Stimulated activated CD4-positive, alpha-beta T cell treated with anti-CD3 and anti-CD28 coated beads, Interleukin-15, amount 100 ng/mL, for 24 hours (primary cell): ENCODE measurements at places on chromosomes 5 and 9.
A peak's percentile ranks its signal among the peaks of the same experiment; 100 is the strongest.

DNA sequence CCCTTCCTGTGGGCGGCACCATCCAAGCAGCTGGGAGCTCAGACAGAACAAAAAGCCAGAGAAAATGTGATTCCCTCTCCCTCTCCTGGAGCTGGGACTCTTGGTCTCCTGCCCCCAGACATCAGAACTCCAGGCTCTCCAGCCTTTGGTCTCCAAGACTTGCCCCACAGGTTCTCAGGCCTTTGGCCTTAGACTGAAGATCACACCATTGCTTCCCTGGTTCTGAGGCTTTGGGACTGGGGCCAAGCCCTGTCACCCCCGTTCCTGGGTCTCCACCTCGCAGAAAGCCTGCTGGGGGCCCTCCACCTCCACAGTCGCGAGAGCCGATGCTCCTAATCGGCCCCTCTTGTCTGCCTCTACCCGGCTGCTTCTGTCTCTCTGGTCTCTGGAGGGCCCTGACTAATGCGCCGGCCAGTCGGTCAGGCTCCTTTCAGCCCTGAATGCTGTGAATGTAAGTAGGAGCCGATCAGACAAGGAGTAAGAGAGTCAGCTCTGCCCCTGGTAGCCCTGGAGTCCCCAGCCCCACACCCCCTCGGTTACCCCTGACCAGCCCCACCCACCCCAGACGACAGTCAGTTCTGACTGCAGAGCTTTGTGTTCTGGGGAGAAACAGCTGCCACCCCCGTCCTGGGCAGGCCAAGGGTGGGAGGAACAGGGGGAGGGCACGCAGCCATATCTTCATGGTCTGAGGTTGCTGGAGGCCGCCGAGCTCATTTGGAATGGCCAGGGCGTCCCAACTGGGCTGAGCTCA lies 57.5 kb downstream of the VAV2 start:
- no peak for DNase-seq

DNA sequence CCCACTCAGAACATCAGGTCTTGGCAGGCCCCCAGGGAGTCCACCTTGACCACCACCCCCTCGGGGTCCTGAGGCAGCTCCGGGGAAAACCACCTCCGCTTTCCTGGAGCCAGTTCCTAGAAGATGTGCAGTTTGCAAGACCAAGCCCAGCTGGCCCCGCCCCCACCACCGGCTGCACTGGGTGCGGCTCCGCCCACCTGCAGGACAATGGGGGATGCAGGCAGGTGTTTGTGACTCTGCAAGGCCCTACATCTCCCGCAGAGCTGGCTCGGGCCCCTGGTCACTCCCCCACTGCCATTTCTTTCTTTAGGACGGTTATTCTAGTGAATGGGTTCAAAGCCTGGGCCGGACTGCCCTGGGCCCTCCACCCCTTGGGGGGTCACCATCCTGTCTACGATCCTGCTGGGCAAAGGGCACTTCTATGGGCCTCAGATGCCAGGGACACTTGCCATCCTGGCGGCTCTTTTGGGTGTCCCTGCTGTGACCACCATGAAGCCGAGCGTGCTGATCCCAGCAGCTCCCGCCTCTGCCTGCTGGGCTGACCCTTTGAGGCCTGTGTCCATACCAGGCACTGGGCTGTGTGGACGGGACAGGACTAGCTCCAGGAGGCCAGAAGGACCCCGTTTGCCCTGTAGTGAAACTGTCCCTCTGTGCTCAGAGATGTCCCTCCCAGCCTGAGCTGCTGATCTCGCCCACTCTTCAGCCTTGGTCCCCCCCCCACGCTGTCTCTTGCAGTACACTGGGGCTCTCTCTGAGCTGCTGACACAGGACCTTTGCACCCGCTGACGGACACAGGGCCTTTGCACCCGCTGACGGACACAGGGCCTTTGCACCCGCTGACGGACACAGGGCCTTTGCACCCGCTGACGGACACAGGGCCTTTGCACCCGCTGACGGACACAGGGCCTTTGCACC lies 5.9 kb upstream of the NACC2 start:
- DNase-seq = no peak

DNA sequence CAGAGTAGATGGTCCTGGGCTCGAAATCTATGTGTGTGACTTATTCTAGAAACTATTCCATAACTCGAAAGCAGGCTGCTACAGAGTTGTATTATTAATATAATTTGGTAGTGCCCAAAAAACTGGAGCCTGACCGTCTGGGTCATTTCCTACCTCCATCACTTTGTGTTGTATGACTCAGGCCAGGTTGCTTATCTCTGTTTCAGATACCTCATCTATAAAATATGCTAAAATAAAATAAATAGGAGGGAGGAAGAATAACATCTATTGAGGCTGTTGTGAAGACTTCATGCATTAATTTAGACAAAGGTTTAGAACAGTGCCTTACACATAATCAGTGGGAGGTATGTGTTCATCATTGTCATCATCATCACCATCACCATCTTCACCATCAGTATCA lies 57.7 kb downstream of the PDE4D start:
- no peak for DNase-seq

DNA sequence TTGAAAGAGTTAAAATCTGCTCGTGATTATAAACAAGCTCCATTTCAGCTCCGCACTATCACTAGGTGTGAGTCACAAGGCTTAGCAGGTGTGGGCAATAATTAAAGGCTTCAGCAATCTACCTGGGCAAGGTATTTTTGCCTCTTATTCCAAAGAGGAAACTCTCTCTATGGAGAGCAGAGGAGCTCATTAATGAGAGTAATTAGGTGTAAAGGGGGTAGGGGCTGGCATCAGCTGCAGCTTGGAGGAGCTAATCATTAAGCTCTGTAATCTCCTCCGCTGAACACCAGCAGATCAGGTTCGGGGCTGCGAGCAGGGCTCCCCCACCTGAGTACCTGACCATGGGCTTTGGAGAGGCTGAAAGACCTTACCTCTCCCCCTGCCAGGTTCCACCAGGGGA lies 129.2 kb downstream of the CRB2 start:
- no peak for DNase-seq

DNA sequence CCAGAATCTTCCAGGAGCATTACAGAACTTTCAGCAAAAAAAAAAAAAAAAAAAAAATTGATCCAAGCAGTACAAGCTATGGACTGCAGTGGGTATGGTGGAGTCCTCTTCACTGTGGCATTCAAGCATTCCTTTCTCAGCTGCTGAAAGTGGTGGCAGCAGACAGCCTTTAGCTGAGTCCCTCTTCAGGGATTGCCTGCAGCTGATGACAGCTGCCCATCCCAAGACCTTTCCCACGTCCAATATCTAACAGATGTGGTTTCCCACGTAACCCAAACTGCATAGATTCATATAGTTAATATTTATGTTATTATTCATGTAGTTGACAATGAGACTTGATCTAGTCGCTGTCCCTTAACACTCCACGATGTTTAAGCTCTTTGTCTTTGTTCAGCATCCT lies 475.9 kb downstream of the TLE1 start:
- no peak for DNase-seq

DNA sequence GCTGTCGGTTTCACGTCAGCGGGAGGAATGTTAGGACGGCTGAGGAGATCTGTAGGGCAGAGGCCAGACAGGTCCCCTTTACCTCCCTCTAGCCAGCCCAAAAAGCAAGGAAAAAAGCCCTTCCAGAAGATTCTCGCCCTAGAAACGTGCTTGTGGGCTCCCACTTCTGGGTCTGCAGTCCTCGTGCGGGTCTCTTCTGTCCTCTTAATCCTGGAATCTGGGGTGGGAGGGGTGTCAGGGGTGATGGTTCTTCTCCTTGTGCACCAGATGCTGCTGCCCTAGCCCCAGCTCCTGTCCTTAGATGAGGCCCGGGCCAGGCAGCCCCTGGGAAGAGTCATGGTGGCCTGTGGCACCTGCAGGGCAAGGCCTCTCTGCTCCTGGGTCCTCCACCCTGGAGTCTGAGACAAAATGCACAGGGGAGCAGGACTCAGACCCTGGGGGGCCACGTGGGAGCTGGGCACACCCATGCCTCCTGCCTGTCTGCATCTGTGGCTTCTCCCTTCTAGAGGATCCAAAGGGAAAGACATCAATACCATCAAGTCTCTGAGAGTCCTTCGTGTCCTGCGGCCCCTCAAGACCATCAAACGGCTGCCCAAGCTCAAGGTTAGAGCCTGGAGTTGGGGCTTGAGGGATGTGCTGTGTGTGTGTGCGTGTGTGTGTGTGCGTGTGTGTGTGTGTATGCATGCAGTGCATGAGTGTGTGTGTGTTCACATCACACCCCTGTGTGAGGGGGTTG lies 174.2 kb downstream of the CACNA1B start:
- no peak for DNase-seq

- DNase-seq = no peak
These were observed 132.8 kb upstream of the PAPPA start for GRCh38 chr9:116020801-116021200.

- DNase-seq = no peak
These were observed 1003.6 kb downstream of the CDH9 start for GRCh38 chr5:26034813-26035212.

DNA sequence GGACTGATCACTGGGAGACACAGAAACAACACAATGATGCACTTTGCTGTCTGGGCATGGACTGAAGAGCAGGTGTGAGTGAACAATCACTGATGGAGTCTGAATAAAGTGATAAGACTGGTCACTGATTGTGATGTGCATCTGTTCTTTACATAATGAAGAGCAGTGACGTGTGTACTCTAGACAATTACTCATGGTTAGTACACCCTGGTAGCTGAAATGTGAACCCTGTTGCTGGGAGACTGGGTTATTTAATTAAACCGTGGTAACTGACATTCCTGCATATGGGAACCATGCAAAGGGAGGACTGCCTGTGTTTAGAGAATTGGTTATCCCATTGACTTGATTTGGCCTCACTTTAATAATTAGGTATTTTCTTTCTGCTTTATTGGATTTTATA lies 202.9 kb downstream of the NR2F1-AS1 start:
- no peak for DNase-seq

DNA sequence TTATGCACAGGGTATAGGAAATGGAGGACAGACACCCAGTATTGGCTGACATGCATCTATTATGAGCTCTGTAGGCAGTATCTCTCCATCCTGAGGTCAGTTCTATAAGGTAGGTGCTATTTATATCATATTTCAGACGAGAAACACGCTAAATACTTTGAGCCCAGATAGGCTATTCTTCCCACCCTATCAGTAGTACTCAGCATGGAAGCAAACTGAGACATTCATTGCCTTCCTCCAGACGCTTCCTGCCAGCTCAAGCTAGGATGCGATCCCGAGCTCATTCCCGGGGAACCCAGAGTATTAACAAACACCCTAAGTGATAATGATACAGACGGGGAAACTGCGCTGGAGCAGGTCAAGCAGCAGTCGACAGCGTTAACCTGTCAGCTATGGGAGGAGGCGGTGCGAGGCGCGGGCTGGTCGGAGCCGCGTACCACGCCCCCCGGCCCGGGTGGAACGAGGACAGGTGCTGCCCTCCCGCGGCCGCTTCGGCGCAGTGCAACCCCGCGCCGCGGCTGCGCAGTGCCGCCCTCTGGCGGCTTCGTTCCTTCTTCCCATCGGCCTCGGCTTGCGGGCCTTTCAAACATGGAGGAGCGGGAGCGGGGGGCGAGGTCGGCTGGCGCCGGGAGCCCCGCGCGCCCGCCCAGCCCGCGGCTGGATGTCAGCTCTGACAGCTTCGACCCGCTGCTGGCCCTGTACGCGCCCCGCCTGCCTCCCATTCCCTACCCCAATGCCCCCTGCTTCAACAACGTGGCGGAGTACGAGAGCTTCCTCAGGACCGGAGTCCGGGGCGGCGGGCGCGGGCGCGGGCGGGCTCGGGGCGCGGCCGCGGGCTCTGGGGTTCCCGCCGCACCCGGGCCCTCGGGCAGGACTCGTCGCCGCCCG lies at the start of gene LSM11:
Gene LSM11, plus strand, starts transcription at position 550 of the 888 bp plus-strand sequence. Its CDS starts 39 bp downstream, at position 589.
- DNase-seq = peak; percentile 94

GRCh38 chr5:171537070-171537849 lies 117.8 kb downstream of the FGF18 start:
- no peak for DNase-seq

- DNase-seq = no peak
These were observed 119.4 kb downstream of the WNK2 start for GRCh38 chr9:93303258-93303771.

GRCh38 chr5:92979716-92980115 lies 601.3 kb downstream of the NR2F1-AS1 start:
- no peak for DNase-seq

DNA sequence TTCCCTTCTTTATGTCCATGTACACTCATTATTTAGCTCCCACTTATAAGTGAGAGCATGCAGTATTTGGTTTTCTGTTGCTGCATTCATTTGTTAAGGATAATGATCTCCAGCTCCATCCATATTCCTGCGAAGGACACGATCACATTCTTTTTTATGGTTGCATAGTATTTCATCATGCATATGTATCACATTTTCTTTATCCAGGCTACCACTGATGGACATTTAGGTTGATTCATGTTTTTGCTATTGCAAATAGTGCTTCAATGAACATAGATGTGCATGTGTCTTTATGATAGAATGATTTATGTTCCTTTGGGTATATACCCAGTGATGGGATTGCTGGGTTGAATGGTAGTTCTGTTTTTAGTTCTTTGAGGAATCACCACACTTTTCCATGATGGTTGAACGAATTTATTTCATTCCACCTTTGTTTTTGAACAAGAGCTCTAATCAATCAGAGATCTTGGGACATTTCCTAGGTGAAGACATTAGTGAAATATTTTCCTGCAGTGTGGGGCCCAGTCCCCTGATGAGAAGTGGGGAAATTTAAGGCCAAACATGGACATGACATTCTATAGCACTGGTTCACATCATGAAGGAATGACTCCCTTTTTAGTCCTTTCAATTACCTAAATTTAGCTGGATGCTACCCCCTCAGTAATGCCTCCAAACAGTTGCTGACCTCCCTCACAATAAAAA lies 7.1 kb upstream of the TEX48 start:
- no peak for DNase-seq

DNA sequence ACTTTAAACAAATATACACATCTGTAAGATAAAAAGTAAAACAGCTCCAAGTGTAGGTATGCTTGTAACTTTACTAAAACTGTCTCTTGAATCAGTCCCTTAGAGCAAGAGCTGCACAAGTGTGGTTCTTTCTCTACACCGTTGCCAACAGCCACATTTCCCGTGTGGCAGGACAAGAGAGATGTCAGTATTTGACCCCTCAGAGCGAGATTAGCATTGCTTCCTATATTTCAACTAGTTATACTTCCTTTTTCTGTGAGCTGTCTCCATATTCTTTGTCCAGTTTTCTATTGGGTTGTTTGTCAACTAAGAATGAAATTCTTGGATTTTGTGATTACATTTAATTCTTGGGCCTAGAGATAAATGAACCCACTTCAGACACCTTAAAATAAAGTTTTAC lies 8.0 kb downstream of the PLIN2 start:
- DNase-seq = no peak

GRCh38 chr5:21574961-21575360 lies 1278.2 kb downstream of the CDH12 start:
- DNase-seq = no peak

DNA sequence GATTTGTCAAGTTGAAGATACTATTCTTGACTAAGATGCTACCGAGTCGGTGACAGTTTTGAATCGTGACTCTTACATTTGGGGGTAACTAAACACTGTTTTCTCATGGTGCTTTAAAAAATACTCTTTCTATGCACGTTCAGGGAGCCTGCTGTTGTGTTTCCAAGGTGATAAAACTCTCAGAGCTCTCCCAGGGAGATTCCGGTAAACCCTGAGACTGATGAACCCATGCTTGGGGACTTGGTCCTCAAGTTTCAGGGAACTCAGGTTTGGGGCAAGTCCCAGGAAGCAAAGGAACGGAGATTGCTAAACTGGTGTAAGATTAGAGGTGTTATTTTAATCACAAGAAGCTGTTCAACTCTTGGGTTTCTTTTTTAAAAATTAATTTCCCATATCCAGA lies 1.4 kb downstream of the GDA start:
- DNase-seq = no peak
